Mesendoderm (in vitro differentiated cells): ENCODE measurements at places on chromosomes 16 and 17.

DNA sequence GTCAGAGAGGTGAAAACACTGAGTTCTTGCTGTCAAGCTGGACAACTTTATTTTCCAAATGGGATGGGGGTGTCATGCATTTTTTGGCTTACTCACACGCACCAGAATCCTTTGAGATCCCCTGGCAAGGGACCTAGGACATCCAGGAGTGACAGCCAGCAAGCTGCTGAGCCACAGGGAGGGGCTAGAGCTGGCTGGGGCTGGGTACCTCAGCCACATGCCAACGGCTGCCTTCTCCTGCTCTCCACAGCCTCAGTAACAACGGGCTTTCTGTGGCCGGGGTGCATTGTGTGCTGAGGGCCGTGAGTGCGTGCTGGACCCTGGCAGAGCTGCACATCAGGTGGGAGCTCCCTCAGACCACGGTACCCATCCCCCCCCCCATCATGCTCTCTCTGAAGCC is 47.6 kb downstream of the NLRC5 start:
- no peak for DNase-seq

- no peak for DNase-seq
Measured at GRCh38 chr16:84446596-84447392, 57.7 kb downstream of the MEAK7 start.

DNA sequence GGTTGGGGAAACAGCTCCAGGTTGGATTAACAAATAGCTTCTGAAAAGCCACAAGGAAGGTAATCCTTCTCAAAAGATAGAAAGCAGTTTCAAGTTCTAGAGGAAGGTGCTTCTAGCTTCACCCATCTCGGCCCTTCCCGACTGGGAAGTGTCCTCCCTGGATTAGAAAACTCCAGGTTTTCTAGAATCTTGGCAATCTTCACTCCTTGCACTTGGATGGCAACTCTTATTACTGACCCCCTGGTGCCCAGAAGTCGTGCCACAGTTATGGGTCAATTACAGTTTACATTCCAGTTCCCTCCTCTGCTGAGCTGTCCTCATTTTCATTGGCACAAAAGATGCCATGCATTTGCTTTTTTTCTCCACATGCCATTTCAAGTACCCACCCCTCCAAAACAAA is 65.6 kb downstream of the SMG6 start:
- DNase-seq, result no peak

- no peak for DNase-seq
Measured at GRCh38 chr17:64075913-64076312, 54.0 kb downstream of the ERN1 start.

- DNase-seq, result no peak
Measured at GRCh38 chr17:34930283-34930682, 31.0 kb downstream of the CCT6B start.

DNA sequence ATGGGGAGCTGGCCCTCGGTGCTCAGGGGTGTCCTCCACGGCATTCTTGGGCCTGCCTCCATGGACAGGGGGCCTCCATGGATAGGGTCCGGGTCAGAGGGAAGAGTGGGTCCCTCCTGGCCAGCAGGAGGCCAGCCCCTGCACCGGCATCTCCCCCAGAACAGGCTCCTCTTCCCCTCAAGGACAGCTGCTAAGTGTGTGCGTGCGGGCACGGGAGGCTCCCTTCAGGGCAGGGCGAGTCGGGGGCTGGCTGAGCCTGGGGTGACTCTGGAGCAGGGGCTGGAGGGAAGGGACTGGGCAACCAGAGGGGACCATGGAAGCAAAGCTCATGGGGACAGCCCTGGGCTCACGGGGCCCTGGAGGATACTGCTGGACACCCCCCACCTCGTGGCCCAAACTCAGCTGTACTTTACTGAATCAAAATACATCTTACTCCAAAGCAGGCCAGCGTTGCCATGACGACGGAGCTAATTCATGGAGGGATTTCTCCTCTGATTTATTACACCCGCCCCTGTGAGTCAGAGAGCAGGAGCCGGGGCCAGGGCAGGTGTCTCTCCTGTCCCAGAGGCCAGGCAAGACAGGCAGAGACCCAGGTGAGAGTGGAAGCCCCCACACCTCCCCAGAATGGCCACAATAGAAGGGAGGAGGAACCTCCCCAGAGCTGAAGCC is 2.1 kb downstream of the CASKIN1 start:
- DNase-seq, result peak; percentile 40

DNA sequence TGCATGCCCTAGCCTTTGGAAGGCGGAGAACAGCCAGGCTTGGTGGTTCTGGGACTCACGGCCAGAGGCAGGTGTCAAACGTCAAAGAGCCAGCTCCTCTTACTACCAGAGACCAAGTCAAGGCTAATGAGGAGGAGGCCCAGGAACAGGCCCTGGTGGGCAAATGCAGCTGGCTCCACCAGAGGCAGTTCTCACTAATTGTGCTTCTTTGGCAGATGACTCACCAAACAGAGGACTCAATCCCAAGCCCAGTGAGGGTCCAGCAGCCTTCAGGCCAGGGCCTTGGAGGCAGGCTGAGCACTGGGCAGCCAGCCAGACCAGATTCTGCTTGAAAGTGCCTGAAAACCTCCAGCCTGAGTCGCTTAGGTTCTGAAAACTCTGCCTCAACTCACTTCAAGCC is 336.5 kb upstream of the CDH5 start:
- DNase-seq, result no peak

- peak; percentile 91 for DNase-seq
Measured at GRCh38 chr17:50565402-50566350, 5.2 kb downstream of the CACNA1G start.
